ENCODE measurements at places on chromosomes 6 and 20.
A peak's percentile ranks its signal among the peaks of the same experiment; 100 is the strongest.

DNA sequence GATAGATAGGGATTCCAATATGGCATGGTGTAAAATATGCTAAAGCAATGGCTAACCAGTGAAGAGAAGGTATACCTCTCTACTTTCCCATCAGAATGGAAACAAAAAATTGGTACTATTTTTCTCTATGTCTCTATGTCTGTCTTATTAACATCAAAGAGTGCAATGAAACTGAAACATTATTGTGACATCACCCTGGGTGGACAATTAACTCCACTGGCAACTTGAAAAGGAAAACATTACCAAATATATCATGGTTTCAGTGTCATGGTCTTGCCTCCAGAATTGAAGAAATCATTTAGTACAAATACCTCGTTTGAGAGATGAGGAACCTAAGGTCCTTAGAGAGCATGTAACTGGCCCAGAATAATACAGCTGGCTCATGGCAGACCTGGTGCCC is 1132.5 kb upstream of the MAP3K7 start:
- no peak for DNase-seq

DNA sequence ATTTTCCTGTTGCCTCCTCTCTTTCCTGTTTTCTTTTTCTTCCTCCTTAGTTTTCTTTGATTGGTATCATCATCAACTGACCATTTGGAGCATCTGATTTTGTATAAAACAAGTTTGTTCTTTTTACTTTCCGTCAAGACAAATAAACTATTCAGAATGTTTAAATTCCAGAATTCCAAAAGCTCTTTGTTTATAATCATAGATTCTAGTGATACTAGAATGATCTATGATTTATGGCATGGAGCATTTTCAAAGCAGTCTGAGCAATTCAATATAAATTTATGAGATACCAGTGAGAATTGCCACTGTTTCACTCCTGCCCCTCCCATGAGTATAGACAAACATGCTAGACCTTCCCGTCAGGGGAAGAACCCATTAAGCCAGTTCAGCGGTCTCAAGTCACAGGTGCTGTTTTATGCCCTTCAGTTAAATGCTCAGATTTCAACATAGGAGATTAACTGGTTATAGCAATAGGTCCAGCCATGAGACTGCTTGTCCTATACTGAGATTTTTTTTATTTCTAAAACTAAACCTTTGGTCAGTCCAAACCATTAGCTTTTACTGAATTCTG is 60.7 kb downstream of the GRIK2 start:
- DNase-seq = no peak

GRCh38 chr6:119119989-119120388 is 41.5 kb upstream of the FAM184A start:
- peak; percentile 15 for DNase-seq

- no peak for DNase-seq
These were observed 229.9 kb downstream of the BCAS1 start for GRCh38 chr20:53840532-53840931.

DNA sequence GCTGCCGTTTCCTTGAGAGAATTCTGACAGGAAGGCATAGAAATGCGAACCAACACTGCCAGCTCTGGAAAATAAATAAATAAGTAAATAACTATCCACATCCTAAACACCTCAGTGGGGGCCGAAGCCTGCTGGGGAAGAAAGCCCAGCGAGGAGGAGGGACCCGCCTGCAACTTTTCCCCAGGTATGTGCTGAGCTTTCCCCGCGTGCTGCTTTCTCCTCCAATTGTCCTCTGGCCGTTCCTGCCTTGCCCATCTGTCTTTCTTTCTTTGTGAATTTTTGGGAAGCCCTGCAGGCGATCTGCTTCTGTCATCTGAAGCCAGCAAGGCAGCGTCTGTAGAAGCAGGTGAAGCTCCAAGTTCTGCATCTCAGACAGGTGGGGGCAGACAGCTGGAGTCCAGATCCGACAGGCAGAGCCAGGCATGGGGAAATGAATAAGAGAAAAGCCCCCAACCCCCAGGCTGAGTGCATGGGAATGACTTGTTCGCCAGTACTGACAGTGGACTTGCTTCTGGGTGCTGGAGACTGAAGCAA is 49.2 kb upstream of the IL17A start:
- DNase-seq = no peak

- peak; percentile 26 for DNase-seq
These were observed 694.6 kb downstream of the QKI start for GRCh38 chr6:164108869-164109769.

DNA sequence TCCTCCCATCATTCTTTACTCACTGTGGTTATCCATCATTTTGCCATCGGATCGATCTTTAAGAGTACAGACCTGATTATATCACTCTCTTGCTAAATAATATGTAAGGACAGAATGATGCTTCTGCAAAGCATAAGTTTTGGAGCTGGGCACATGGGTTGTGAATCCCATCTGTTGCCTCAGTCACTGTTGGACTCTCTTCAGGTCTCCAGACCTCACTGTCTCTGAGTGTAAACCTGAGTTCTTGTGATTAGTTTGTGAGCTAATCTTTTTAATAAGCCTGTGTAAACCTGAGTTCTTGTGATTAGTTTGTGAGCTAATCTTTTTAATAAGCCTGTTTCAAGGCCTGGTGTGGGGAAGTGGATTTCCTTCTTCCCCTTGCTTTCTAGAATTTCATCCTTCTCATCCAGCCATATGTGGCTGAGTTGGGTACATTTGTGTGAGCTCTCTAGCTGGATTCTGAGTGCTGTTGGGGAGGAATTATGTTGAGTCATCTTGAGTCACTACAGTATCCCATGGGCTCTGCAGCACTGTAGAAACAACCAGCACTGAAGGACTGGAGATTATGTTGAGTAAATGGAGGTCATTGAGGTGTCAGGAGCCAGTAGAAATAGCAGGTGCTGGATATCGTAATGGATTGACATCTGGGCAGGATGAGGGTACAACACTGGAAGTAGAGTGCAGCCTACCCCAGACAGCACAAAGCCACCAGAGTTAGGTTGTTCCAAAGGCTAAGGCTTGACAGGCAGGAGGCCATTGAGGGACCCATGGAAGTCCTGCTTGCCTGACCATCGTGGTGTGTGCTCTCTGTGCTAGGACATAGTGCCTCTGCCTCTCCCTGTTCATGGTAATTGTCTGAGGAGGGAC is 52.4 kb downstream of the SCAND1 start:
- DNase-seq = no peak

DNA sequence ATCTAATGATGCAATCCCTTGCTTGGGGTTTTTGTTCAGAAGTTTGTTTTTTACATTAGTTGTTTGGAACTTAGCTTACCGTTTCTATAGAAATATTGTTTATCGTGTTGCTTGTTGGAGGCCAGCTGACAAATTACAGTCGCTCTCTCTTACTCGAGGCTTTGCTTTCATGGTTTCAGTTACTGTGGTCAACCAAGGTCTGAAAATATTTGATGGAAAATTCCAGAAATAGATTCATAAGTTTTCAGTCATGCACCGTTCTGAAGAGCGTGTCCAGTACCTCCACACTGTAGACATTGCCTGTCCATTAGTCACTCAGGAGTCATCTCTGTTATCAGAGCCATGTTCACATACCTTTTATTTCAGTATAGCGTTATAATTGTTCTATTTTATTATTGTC is 47.9 kb downstream of the DEK start:
- no peak for DNase-seq

DNA sequence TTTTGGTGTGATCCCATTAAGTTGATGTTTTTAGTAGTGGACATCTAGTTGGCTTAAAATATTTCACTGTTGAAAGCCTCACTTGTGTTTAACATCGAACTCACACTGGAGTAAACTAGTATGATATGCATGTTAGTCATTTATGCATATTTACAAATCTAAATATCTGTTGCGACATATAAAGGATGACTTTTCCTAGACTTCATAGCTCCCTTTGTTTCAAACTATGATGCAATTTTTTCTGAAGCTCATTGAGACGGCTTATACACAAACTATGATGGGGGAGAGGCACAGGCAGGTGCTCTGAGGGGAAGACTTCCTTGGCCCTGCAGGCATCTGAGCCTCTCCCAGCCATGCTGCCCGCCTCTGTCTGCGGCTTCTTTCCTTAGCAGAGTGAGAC is 11.8 kb upstream of the FOXC1 start:
- no peak for DNase-seq

DNA sequence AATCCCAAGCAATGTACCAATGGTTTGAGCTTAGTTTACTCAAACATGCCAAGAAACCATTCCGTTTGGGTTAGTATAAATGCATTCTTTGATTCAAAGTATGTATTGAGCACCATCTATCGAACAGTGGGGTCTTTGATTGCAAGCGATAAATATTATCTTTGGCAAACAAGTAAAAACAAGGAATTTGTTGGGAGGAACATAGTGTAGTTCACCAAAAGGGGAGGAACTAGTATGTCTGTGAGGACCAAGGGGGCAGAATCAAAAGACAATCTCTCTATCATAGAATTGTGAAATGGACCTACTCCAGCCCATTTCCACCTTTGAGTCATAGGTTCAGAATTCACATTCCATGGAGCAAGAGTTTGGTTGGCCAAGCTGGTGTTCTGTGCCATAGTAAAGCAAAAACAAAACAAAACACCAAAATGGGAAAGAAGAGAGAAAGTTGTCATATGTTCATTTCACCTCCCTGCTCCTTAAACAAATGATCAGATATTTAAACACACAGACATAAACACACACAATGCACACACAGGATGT is 266.0 kb downstream of the TSHZ2 start:
- no peak for DNase-seq

DNA sequence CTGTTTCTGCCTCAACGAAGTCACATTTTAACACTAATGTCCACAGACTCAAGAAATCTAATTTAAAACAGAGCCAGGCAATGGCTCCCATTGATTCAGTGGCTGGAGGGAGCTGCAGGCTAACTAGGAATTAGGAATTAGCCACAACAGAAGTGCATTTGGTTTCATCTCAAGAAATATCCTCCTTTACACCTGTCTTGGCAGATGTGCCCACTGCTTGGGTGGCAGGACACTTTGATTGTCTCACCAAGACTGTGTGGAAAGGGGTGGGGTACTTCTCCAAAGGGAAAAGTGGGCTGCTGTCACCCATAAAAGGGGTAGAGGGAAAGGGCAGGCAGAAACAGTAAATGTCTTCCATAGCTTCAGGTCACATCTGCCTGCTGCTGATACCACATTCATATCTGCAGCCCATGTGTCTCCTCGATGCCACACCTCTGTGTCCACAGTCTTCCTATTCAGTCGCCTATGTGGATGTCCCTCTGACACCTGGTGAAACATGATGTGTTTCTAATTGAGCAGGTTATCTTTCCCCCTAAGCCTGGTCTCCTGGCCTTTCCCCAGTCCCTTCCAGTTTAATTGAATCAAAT is 10.9 kb upstream of the OSER1 start:
- no peak for DNase-seq

GRCh38 chr20:32599783-32600340 is 14.7 kb upstream of the NOL4L start:
- DNase-seq = no peak

- DNase-seq = no peak
These were observed 128.8 kb upstream of the SIM1 start for GRCh38 chr6:100593522-100593921.

GRCh38 chr6:38634518-38634917 is 5.2 kb downstream of the BTBD9 start:
- no peak for DNase-seq

DNA sequence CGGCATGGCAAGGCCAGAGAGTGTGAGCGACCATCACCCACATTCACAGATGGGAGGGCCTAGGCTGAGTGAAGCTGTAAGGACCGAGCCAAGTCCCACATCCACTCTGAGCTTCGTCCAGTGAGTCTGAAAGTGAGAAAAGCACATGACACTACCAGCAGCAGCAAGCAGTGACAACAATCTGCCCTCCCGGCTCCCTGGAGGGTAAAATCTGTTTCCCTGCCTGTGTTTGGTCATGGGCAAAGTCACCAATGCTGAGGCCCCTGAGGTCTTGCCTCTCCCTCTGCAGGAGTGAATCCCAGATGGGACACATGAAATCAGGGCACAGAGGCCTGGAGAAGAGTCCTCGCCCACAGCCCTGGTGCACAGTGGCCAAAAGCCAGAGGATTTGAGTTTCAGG is 6.4 kb upstream of the CST7 start:
- DNase-seq = no peak

DNA sequence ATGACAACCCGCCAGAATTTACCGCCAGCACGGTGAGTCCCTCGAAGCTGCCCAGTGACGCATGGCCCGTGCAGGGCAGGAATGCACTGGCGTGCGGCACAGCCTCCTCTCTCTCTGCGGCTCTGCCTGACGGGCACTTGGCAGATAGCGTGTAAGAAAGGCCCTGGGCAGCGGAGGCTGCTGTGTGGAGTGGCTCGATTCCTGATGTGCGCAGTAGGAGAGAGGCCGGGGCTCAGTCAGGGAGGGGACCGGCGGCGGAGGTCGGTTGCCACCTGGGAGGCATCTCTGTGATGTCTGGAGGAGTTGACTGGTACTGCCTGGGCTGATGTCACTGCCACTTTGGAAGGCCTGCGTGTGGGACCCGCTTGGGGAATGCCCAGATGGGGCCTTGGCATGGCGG is 170.7 kb downstream of the TAF4 start:
- DNase-seq = no peak

- DNase-seq = no peak
These were observed 12.4 kb downstream of the GRM1 start for GRCh38 chr6:146041282-146041681.

- no peak for DNase-seq
These were observed 408.2 kb upstream of the FKBP1C start for GRCh38 chr6:62803094-62803493.

GRCh38 chr6:85458184-85458583 is 8.3 kb downstream of the NT5E start:
- DNase-seq = no peak

GRCh38 chr20:2080532-2081224 is 20.9 kb upstream of the STK35 start:
- DNase-seq = no peak

GRCh38 chr6:15230827-15231226 is 15.0 kb upstream of the JARID2 start:
- DNase-seq = no peak

DNA sequence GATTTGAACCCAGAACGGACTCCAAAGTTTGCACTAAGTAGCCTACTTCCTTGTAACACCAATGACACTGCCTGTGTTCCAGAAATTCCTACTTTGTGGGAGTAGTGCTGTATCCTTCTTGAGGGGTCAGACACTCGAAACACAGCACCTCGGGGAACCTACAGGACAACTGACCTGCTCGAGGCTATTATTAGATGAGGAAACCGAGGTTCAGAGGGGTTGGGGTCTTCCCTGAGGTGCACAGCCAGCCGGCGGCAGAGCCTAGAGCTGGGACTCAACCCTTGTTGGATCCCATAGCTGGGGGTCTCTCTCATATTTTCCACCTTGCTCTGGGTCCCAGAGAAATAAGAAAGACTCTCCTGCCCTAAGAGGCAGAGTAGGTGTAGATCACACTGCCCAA is 89.8 kb upstream of the PTPN1 start:
- DNase-seq = no peak

DNA sequence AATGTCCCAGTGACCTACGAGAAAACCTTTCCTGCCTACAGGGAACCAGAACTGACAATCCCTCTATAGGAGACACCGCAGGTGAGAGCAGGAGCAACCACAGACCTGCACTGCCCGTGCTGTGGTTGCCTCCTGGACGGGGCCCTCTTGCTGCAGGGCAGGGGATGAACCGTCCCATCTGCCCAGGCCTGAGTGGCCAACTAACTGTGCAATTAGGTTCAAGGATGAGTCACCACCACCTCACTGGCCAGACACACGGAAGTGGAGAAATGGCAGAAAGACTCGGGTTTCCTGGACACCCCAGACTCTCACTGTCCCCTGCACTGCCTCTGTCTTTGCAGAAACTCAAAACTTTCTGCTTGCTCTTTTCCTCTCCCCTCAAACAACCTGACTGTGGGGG is 13.8 kb upstream of the HLA-G start:
- no peak for DNase-seq
